H4 (cell line): ENCODE measurements at places on chromosomes 4 and X. TPM values are rescaled to one million over a fixed set of nuclear protein-coding genes. Genes with fewer than 3 reads are reported as not detected.

SSX2 gene
- not detected in 2 replicates for total RNA-seq

MAGED4 gene
- 6.2 and 17.3 TPM in 2 replicates for total RNA-seq

GRIA3 gene
- total RNA-seq = 0.06 TPM in 1 of 2 replicates, not detected in the other

SCFD2 gene
- total RNA-seq = 15.6 and 16.2 TPM in 2 replicates

SEPSECS gene
- 4.7 and 6.5 TPM in 2 replicates for total RNA-seq

SYP gene
- total RNA-seq = 0.19 TPM in 1 of 2 replicates, not detected in the other

CT55 gene
- 0.47 and 0.87 TPM in 2 replicates for total RNA-seq

NXF2B gene
- total RNA-seq = 0.15 TPM in 1 of 2 replicates, not detected in the other

KCTD8 gene
- total RNA-seq = 0.18 and 0.21 TPM in 2 replicates

CFP gene
- total RNA-seq = not detected in 2 replicates

TBX22 gene
- 0.48 and 0.58 TPM in 2 replicates for total RNA-seq

MED14 gene
- total RNA-seq = 13.5 and 19.0 TPM in 2 replicates

ZNF41 gene
- total RNA-seq = 7.6 and 9.8 TPM in 2 replicates

NOX1 gene
- not detected in 2 replicates for total RNA-seq

ASB9 gene
- total RNA-seq = 16.1 and 17.5 TPM in 2 replicates

SERTM2 gene
- total RNA-seq = 0.74 and 1.5 TPM in 2 replicates

KLB gene
- total RNA-seq = not detected in 2 replicates

MMRN1 gene
- not detected in 2 replicates for total RNA-seq

GAGE1 gene
- total RNA-seq = not detected in 2 replicates

ATXN3L gene
- total RNA-seq = not detected in 2 replicates

IL1RAPL1 gene
- total RNA-seq = 0.49 and 0.66 TPM in 2 replicates

TFE3 gene
- total RNA-seq = 23.7 and 47.1 TPM in 2 replicates

PABPC1L2B gene
- not detected in 2 replicates for total RNA-seq

PPP2R3B gene
- total RNA-seq = 12.6 and 34.7 TPM in 2 replicates
